ENCODE measurements at places on chromosomes 4 and X.

DNA sequence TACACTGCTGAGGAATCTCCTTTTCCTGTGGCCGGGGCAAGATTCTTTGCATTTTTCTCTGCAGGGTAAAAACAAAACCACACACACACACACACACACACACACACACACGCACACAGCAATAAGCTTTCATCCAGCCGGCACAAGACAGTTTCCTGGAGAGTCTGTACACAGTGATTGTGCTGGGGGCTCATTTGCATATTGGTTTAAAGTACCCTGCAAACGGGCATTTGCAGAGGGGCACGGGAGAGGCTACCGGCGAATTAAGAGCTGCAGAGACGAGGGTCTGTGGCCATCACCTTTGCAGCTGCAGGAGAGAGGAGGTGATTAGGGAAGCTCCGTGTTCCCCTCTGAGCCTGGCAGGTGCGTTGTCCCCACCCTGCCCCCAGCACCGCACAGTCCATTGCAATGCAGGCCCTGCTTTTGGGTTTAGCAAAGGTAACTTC is 219.9 kb downstream of the SHOX start:
- no peak for DNase-seq

DNA sequence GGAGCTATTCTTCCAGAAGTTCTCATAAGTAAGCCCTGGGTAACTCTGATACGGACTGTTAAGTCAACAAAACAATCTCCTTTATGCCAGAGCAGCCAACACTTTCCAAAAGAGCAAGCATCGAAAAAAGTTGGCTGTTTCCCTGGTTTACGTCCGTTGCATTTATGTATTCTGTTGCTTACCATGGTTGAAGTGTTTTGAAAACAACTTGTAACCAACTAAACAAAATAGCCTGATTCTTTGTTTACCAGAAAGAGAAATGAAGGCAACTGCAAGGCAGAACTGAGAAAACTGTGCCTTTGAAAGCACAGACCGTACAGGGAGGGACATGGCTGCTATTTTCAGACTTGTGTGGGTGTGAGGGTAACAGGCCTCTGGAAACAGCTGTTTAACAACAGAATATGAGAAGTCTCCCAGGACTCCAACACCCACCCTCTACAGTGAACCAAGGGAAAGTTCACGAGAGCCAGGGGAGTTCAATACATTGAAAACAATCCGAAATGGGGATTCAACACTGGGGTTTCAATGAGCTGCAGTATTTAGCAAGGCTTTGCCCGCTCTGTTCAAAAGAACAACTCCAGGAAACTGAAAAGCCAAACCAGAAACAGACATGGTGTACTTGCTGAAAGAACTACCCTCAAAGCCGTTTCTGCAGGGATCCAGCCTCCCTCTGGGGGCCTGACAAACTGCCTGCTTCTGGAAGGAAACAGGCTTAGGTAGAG is 95.8 kb upstream of the EGFL6 start:
- no peak for DNase-seq

DNA sequence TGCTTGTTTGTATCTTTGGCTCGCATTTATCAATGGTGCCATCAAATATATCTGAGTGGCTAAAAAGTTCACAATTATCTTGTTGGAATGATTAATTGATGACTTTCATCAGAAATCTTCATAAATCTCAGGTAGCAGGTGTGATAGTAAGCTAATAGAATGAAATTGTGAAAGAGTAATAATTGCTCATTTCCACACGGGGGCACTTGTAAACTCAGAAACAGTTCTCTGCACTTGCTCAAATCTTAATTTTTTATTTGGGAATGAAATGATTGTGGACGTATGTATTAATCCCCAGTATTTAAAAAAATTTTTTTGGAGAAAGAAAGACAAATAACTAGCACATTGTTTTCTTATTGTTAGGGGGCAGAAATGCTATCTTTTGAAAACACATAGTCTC is 132.8 kb downstream of the DTHD1 start:
- DNase-seq: no peak

- no peak for DNase-seq
Observed at GRCh38 chr4:144338148-144338547, 197.6 kb upstream of the GYPA start.

GRCh38 chr4:39808231-39808749 is 110.4 kb downstream of the UBE2K start:
- DNase-seq: no peak

DNA sequence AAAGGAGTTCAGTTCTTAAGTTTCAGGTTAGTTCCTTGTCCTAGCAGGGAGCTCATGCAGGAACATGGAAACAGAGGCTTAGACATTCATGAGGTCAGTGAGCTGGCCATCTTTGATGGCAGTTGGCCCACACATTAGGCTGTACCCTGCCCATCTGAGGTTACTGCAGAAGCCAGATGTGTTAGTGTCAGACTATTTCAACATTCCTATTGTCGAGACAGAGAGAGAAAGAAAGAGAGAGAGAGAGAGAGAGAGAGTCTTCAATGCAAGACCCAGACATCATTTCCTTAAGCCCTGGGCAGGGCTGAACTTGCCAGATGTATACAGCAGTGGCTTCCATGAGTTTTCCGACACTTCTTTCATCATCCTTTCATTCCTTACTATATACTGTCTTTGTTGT is 91.3 kb downstream of the PPP1R2C start:
- DNase-seq: no peak

GRCh38 chr4:68310651-68311247 is 39.1 kb downstream of the YTHDC1 start:
- no peak for DNase-seq

- DNase-seq: no peak
Observed at GRCh38 chr4:185217408-185217975, 8.1 kb downstream of the SNX25 start.
